ENCODE measurements at places on chromosomes 13 and 19.

GRCh38 chr19:10544242-10544752 is 593 bp downstream of the ATG4D start:
- DNase-seq = peak; percentile 39

GRCh38 chr19:10898633-10899032 is 27.3 kb downstream of the CARM1 start:
- no peak for DNase-seq

GRCh38 chr19:41591951-41592562 is 16.1 kb downstream of the CEACAM21 start:
- DNase-seq = no peak

DNA sequence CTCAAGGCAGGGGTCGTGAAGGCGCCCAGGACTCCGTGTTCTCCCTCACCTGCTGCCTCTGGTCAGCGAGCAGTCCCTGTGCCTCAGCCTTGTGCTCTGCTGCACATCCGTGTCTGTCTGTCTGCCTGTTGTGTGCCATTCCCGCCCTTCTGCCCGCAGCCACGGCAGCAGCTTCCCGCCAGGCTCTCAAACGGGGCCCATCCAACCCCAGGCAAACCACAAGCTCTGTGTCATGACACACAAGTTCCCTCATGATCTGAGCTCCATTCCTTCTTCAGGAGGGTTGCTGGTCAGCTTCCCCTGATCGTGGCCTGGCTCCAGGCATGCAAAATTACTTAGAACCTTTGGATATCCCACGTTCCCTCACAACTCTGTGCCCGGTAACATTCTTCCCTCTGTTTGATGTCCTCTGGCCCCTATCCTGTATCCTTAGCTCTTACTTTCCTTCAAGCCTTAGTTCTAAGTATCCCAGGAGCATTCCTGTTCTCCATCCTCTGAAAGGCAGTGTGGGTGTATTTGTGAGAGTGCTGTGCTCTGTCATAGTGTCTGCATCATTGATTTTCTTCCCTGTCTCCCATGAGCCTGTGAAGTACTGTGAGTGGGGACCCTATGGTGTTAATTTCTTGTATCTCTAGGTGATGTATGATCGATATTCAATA is 3.2 kb downstream of the GPR183 start:
- DNase-seq = no peak

- DNase-seq = no peak
Measured at GRCh38 chr19:39436350-39436716, 584 bp upstream of the RPS16 start.

DNA sequence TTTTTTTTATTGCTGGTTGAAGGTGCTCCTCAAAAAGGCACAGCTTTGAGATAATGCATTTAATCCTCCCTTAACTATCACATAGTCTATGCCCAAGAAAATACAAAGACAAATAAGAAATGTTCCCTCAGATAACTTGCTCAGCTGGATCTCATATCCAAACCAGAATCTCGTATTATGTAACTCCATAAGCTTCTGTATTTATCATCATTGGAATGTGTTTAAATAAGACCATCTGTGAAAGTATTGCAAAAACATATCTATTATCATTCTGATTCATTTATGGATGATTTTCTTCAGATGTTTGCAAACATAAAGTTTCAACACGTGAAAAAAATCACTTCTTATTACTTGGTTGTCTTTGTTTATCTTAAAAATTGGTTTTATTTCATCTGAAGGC is 190.9 kb downstream of the IRS2 start:
- no peak for DNase-seq

DNA sequence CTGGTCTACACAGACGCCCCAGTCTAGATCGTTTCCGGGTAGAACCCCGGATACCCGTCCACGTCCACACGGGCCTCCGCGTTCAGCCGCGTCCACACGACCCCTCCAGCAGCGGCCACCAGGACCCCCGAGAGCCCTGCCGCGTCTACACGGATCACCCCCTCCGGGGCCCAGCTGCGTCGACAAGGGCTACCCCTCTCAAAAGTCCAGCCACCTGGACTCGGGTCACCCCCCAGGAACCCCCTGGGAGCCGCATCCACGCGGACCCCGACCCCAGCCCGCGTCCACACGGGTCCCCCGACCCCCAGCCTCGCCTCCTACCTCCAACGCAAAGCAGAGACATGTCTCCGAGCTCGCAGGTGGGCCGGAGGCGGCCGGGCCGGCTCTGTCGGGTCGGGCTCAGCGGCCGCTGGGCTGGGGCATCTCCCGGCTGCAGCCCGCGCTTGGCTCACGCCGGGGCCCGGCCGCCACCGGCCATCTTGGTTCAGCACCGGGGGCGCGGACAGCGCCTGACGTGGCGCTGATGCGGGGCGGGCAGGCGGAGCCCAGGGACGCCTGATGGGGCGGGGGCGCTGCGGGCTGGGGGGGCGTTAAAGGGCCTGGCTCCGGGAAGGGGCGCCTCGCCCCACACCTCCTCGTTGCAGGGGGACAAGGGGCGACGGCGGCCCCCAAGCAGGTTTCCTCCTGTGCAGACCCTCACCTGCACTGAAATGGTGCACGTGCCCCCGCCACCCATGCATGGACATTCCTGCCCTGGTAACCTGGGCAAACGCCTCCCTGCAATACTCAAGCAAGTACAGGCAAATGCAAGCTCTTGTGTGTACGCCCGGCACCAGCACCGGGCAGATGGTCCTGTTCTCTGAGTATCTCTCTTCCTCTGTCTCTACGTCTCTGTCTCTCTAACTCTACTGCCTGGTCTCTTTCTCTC is at the start of gene UNC13A:
TSS of gene UNC13A (minus strand) at position 498 of the 928 bp plus-strand sequence. CDS start at position 343, 155 bp downstream.
- peak; percentile 76 for DNase-seq

DNA sequence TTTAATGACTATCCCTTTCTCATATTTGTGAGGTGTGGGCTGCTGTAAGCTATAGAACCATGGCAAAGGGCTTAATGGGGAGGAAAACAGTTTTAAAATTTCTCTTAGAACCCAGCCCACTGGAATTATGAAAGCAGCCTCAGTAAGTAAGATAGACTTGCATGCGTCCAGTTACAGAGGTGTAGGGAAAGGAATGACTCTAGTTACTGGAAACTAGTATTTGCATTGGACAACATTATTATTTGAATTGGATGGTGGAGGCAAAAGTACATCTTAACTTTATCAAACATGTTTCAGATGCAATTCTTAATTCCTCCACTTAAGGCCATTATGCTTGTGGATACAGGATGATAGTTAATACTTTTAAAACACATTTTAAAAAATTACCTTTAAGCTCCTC is 292.9 kb downstream of the SPRY2 start:
- DNase-seq = no peak

GRCh38 chr13:20288561-20288960 is 56.4 kb upstream of the GJB6 start:
- no peak for DNase-seq

DNA sequence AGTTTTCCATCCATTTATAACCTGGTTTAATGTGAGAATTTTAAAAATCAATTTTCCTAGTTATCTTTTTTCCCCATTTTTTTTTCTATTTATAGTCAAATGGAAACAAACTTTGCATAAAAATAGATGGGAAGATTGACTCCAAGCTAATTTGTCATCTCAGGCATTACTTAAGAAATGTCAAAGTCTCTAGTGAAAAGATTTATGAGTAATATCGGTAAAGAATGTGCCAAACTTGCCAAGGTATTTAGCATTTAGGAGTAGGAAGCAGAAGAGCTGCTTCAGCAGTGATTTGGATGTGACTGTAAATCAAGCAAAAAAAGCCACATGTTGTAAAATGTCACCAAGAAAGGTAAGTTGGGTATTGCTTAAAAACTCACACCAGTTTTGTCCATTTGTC is 108.6 kb downstream of the LACC1 start:
- no peak for DNase-seq

GRCh38 chr13:112757759-112758086 is 67.9 kb downstream of the ATP11A start:
- no peak for DNase-seq

DNA sequence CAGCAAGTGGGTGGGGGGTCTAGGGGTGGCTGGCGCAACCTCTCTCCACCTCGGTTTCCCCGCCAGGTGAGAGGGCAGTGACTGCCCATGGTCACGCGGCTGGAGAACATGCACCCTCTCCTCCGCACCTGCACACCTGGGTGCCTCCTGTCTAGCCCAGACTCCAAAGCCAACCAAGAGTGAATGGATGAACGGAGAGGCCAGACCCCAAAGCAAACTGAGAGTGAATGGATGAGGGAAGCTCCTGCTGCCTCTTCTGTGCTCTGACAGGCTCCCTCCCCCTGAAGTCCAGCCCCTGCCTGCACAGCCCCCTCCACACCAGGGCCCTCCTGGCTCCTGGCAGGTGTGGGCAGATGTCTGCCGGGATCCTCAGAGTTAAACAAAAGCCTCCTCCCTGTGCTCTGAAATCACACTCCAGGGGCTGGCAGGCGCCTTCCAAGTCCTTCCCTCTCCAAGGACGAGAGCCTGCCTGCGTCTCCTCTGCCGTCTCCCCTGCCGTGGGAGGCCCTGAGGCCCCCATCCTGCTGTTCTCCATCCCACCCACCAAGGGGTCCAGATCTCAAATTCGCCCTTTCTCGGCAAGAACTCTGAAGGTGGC is 2.2 kb downstream of the SBNO2 start:
- peak; percentile 70 for DNase-seq

GRCh38 chr13:38763446-38764381 is 76.8 kb downstream of the FREM2 start:
- DNase-seq = peak; percentile 83

- no peak for DNase-seq
Measured at GRCh38 chr13:100674572-100674871, at the start of gene TMTC4. TMTC4 (minus strand) TSS chr13:100674795; CDS start chr13:100670362, 4,433 bp downstream.

GRCh38 chr19:335486-336066 is 9.0 kb downstream of the MIER2 start:
- DNase-seq = no peak

GRCh38 chr13:33072282-33072681 is 56.1 kb downstream of the KL start:
- DNase-seq = no peak

GRCh38 chr13:33730619-33731018 is 87.3 kb upstream of the RFC3 start:
- no peak for DNase-seq

- DNase-seq = no peak
Measured at GRCh38 chr19:11322269-11323024, 17.0 kb downstream of the RAB3D start.

DNA sequence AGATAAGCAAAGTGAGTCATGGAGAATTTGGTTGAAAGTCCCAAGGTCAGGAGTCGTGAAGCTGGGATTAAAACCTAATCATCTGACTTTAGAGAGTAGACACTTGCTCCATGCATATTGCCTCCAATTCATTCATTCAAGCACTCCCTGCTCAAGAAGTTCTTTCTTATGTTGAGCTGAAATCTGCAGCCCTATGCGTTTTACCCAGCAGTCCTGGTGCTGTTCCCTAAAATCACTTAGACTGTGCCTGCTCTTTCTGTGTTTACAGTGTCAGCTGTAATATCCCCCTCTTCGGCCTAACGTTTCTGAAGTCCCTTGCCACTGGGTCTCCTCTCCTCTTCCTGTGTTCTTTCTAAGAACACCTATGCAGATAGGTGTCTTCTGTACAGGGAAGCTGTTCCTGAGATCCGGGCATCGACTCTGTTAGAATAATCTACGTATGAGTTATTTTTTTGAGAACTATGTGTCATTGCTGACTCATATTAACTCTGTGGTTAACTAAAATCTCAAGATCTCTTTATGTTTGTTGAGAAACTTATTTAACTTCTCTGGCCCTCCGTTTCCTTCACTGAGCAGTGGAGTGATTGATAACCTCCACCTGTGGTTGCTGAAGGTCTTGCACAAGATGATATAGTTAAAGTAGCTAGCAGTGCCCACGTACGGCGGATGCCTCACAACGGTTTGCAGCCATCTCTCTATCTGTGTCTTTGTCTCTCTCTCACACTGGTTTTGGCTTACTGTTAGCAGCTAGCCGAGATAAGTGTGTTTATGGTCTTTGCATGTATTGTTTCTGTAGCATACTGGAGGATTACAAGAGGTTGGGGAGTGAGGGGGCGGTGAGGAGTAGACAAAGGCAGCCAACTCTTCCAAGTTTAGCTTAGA is 4.7 kb downstream of the ALOX5AP start:
- no peak for DNase-seq

All from NCI-H146 (cell line).